ENCODE measurements at places on chromosomes 13 and 19.

GRCh38 chr13:76968041-76968440 lies 19.7 kb downstream of the ACOD1 start:
- DNase-seq, result no peak

GRCh38 chr13:28268800-28269223 lies 130.5 kb downstream of the PAN3 start:
- DNase-seq, result no peak

DNA sequence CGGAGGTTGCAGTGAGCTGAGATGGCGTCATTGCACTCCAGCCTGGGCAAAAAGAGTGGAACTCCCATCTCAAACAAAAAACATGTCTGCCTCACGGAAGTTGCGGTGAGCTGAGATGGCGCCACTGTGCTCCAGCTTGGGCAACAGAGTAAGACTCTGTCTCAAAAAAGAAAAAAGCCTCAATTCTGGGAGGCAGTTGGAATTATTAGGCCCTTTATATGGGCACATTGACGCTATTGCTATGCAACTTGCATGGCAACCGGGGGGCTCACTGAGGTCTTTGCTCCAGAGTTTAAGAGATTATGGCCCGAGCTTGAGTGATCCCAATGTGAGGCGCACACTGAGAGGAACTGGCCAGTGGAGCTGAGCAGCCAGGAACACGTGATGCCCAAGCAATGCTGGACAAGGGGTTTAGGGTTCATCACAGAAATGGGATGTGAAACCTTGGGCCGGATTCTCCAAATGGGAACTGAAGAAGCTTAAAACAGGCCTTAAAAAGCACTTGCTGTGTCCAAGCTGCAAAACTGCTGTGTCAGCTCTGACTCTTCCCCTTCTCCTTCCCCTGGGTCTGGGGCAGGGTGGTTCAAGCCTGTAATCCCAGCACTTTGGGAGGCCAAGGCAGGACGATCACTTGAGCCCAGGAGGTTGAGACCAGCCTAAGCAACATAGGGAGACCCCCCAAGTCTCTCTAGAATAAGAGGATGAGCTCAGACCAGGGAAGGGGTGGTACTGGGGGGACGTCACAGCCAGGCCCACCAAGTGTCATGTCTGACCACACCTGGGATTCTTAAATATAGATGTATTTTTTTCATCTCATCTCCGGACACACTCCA lies 2.5 kb downstream of the FTL start:
- DNase-seq, result no peak

DNA sequence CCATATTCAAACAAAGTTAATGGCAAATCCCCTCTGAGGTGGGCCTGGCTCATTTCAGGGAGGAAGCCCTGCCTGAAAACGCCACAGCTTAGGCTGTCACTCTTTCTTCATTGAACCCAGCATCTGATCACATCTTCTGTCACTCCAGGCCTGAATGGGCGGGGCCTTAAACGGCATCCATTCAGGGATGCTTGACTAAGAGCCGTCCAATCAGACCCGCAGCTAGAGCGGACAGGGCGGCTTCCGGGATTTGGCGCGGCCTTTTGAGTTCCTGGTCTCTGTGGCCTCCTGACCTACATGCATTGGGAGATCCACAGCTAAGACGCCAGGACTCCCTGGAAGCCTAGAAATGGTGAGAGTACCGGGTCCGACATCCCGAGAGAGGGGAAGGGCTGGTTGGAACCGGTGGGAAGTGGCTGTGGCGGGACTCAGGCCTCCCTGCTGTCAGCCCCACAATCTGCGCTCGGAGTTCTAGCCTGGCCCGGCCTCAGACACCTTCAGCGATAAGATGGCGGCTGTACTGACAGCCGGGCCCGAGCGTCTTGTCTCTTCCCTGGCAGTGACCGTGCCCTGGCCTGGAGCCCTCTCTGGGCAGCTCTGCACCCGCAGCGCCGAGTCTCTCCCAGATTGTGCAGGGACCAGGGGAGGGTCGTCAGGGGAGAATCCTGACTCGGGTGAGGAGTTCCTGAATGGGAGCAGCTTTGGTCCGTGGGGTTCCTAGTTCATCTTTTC lies at the start of gene ZNF723:
TSS of gene ZNF723 (plus strand) at position 261 of the 732 bp plus-strand sequence. CDS start at position 350, 89 bp downstream.
- no peak for DNase-seq

DNA sequence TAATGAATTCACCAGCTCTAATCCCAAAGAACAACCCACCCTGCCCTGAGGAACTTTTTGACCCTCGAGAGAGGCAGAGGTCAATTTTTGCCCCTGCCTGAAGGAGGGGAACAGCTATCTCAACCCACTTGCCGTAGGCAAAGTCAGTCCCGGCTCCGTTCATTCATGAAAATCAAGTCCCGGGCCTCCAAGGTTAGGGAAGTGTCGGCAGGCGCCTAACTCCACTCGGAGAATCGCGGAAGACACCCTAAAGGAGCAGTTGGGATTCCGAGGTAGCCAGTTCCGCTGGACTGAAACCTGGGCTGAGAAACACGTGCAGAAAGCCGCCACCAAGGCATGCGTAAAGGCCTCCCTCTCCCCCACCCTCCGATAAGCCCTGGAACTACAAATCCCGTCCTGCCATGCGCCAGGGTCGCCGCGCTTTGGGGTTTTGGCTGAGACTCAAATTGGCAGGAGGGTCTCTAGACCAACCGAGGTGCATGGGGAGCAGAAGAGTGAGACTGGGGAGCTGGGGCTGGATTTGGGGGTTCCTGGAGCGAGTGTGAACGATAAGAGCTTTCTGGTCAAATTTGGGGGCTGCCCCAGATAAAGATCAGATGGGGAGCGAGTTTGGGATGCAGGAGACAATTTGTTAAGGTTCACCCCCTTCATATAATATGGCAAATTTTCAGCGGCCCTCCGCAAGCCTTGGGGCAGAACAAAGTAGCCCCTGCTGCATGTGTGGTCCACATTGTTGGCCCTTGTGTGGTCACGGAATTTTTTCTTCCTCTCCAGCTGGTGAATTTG lies at the start of gene TNPO2:
TSS of gene TNPO2 (minus strand) at position 292 of the 786 bp plus-strand sequence. CDS start 2,955 bp downstream, outside the sequence.
- DNase-seq, result no peak

DNA sequence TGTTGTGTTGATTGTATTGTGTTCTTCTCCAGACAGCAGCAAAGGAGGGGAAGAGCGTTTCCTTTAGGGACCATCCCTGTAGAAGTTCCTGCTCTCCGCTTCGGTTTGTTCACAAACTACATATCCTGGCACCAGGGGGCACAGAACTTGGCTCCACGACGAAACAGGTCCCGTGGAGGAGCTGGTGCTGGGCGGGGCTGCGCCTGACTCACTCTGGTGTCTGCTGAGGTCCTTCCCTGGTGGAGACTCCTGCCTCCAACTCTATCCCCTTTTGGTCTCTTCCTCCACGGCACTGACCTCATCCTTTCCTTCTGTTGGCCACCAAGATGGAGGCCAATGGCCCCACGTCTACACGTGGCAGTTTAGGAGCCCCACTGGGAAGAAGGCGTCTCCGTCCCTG lies 14.7 kb downstream of the TMPRSS9 start:
- no peak for DNase-seq

- DNase-seq, result no peak
Measured at GRCh38 chr13:29676941-29677452, 81.5 kb upstream of the SLC7A1 start.

DNA sequence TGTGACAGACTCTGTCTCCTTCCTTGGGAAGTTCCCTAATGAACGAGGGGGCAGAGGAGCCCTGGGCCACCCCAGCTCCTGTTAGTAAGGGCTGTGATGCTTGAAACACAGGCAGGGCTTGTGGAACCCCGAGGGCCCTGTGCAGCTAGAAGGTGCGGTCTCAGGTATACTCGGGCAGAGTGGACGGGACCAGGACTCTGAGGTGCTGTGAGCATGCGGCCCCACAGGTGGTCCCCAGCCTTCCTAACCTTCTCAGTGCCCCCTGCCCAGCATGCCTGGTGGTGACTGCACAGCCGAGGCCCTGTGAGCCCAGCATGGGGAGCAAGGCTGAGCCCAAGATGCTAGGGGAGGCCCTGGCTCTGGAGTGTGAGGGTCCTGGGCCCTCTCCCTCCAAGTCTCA lies 4.0 kb upstream of the SIGLEC8 start:
- DNase-seq, result no peak

DNA sequence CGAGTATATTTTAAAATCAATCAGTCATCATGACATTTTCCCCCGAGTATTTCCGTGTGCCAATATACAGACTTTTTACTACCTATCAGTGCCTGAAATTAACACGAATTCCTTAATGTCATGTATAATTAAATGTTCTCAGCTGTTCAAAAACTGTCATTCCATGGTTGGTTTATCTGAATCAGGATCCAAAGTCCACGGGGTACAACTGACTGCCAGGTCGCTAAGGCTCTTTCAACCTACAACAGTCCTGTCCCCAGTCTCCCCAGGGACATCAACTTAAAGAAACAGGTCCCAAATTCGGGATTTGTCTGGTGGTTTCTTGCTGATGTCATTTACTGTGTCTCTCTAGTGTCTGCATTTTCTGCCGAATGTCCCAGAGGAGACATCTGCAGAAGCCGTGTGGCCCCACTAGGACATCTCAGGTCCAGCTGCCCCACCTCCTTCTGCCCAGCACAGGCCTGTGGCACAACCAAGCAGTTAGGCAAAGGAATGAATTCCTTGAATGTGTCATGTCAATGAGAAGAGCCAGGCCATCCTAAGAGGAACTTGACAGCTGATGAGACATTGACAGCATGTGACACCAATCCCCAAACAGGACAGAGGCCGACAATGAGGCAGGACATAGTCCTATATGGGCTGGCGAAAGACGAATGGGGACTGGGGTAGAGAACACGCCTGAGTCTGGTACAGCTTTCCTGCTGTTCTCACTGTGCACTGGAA lies 109.5 kb downstream of the STK24 start:
- no peak for DNase-seq

DNA sequence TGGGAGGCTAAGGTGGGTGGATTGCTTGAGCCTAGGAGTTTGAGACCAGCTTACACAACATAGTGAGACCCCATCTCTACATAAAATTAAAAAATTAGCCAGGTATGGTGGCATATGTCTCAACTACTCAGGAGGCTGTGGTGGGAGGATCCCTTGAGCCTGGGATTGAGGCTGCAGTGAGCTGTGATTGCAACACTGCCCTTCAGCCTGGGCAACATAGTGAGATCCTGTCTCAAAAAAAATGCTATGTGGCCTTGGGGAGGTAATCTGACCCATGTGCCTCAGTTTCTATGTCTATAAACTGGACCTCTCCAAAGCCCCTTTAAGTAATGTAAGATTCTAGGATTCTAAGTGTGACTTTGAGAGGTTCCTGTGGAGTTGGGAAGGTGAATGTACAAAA lies 25.2 kb downstream of the ARL11 start:
- no peak for DNase-seq

- DNase-seq, result no peak
Measured at GRCh38 chr19:3518255-3518654, 12.1 kb downstream of the FZR1 start.

- no peak for DNase-seq
Measured at GRCh38 chr13:97306645-97307044, 84.5 kb downstream of the MBNL2 start.

- no peak for DNase-seq
Measured at GRCh38 chr19:35751839-35752745, 3.7 kb downstream of the LIN37 start.

GRCh38 chr13:78867655-78868054 lies 208.7 kb upstream of the OBI1 start:
- no peak for DNase-seq

- DNase-seq, result no peak
Measured at GRCh38 chr19:21604951-21605476, 99.6 kb downstream of the ZNF429 start.

- no peak for DNase-seq
Measured at GRCh38 chr19:2097203-2097885, 629 bp downstream of the IZUMO4 start.

GRCh38 chr13:77516342-77516789 lies 19.1 kb upstream of the SCEL start:
- DNase-seq, result no peak

- DNase-seq, result no peak
Measured at GRCh38 chr13:48761256-48761655, 107.5 kb downstream of the CYSLTR2 start.

GRCh38 chr13:85383291-85383690 lies 415.9 kb downstream of the SLITRK6 start:
- DNase-seq, result no peak

GRCh38 chr19:10211691-10212090 lies 16.9 kb upstream of the DNMT1 start:
- DNase-seq, result no peak

GRCh38 chr19:8209462-8210378 lies 550 bp downstream of the CERS4 start:
- DNase-seq, result peak; percentile 49

- no peak for DNase-seq
Measured at GRCh38 chr13:109010912-109011311, 381.5 kb downstream of the MYO16 start.

All from stimulated activated CD8-positive, alpha-beta memory T cell treated with anti-CD3 and anti-CD28 coated beads, Interleukin-4, amount 100 ng/mL, for 1 hour (primary cell).